Hypothalamus (tissue), 51 donors: ENCODE measurements at places on chromosomes 11 and 22.

DNA sequence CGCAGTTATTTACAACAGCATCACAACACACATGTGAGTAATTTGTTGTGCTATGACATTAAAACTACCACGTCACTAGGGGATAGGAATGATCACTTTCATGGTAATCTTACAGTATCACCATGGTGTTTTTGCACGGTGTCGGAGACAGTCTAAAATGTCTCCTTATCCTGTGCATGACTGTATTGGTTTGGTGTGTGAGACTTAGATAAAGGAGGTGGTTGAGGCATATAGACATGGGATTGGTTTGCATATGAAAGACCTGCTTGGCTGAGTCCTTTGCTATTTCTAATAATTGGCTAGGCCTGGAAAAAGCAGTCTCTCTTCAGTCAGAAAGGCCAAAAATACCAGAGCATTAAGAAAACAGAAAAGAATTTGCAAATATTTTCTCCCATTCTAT, 30.2 kb downstream of the MSANTD4 start:
- no peak for DNase-seq

DNA sequence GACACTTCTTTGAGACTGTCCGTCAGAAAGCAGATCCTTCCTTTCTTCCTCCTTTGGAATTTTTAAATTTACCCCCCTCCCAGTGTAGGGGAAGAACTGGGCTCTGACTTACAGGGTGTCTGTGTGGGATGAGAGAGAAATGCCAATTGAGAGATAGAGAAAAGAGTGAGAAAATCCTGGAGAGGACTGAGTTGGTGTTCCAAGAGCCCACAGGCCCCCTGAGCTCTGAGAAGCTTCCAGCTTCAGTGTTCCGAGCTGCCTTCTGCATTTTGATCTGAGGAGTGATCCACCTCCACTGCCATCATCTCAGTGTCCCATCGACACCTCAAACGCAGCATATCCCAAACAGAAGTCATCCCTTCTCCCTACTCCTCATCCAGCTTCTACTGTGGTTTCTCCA, 70.7 kb upstream of the GRK3 start:
- DNase-seq: no peak

GRCh38 chr11:8335683-8336082, 72.0 kb upstream of the LMO1 start:
- no peak for DNase-seq

DNA sequence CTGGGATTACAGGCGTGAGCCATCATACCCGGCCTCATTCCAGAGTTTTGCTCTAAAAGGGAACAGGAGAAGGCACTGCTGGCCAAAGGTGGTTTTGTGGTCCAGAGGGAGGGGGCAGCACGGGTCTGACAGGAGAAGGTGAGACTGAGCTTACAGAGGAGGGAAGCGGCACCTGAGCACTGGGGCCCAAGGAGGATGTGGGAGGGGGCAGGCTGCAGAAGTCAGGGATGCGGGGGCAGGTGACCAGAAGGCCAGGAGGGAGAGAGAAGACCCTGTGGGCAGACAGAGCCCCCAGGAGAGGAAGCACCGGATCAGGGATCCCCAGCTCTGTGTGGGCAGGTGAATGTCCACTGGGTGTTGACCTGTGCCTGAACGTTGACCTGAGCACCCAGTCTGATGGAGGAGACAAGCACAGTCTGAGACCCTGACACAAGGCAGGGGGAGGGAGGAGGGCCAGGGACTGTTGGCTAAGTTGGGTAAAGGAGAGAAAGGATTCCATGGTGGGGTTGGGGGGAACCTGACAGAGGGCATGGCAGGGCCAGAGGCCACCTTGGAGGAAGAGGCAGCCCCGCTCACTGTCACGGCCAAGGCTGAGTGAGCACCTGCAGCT, 12.0 kb upstream of the PRR5 start:
- no peak for DNase-seq
